ENCODE measurements at places on chromosomes 6 and 20.

DNA sequence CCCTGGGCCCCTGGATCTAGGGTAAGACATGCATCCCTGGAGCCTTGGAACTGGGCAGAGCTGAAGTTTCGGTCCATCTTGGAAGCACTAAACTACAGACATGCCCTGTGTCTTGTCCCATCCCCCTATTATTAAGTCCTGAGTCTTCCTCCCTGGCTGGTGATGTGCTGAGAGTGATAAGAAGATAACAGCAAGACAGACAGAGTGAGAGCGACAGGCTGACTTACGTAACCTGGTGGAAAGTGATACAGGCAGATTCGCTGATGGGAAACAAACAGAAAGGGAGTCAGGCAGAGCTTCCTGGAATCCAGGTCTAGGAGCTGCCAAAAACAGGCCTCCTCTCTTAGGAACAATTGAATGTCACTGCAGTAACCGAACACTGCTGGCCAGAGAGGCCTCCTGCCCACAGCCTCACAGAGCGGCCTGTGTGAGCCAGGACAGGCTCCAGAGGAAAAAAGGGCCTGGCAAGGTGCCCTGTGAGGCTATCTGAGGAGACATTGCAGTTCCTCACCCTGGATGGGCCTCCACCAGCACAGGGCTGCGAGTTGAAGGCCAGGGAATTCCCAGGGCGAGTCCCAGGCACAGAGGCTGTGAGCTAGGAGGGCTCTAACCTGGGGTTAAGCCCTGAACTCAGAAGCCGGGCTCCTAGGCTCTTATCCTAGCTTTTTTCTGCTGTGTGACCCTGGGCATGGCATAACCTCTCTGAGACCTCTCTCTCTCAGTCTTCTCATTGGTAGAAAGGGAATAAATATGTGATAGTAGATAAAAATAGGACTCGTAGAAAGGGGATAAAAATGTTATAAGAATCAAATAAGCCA lies 34.2 kb upstream of the B4GALT5 start:
- no peak for DNase-seq

GRCh38 chr20:33337119-33337518 lies 54.1 kb downstream of the BPIFB1 start:
- DNase-seq: no peak

GRCh38 chr6:89527634-89528033 lies 94.7 kb downstream of the ANKRD6 start:
- peak; percentile 17 for DNase-seq

- no peak for DNase-seq
These were observed 122.5 kb upstream of the TIAM2 start for GRCh38 chr6:154872542-154873114.

- no peak for DNase-seq
These were observed 141.1 kb downstream of the CEP57L1 start for GRCh38 chr6:109236115-109237076.

- DNase-seq: no peak
These were observed 169.9 kb downstream of the QRSL1 start for GRCh38 chr6:106799031-106799894.

DNA sequence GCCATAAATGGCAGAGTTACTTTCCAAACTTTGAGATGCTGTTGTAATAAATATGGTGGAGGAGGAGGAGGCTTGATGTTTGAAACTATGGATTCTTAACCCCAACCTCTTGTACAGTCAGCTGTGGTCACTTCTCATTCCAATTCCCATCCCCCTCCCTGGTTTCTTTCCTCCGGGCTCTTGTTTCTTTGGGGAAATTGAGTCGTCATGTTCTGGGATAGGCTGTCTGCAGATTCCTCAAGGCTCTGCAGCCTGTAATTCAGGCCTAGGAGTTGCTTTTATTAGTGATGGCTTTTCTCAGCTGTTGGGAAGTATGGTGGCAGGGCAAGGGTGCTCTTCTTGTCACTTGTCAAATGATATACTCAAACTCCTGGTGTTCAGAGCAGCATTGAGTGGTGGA lies 2.6 kb downstream of the PTK7 start:
- DNase-seq: no peak

- peak; percentile 52 for DNase-seq
These were observed 43.7 kb downstream of the CDC5L start for GRCh38 chr6:44431118-44431725.

- no peak for DNase-seq
These were observed 975.9 kb downstream of the KIF16B start for GRCh38 chr20:15597306-15597705.

- DNase-seq: no peak
These were observed 42.4 kb upstream of the EMILIN3 start for GRCh38 chr20:41408986-41409385.

- no peak for DNase-seq
These were observed 27.9 kb downstream of the GSS start for GRCh38 chr20:34927736-34928135.

- DNase-seq: no peak
These were observed 5.6 kb downstream of the PPP1R16B start for GRCh38 chr20:38810926-38811630.

- DNase-seq: no peak
These were observed 754 bp downstream of the TNF start for GRCh38 chr6:31575952-31576685.

DNA sequence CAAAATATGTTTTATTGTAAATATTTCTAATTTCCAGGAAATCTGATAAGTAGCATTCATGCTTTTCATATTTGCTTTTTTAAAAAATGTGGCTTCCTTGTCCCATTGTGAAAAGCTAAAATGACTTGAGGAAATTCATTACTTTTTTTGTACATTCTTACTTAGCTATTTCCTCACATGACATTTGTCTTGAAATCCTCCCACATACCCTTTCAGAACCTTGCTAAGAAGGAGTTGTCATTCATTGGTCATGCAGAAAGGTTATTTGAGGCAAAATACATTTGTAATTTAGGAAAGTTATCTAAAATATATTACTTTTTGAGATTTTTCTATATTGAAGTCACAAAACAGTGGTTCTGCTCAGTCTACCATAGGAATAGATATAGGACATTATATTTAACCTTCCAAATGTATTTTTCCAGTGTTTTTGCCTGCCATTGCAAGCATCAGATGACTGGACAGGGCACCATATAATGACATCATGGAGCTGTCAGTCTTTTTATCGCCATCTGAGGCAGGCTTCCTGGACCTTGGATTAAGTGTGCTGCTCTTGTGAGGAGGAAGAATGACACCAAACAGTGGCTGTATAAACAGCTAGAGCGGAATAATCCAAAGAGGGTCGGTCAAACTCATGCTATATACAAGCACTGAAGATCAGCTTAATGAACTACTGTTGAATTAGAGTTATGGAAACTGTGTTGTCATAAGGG lies 109.4 kb upstream of the HCRTR2 start:
- DNase-seq: no peak

All from CD4-positive, alpha-beta T cell treated with Interleukin-2 at 100 ng/mL for 4 hours (primary cell).